HCT116 (cell line): ENCODE measurements at places on chromosomes 4 and X. TPM values are rescaled to one million over a fixed set of nuclear protein-coding genes. Genes with fewer than 3 reads are reported as not detected.

The MAOB gene
- total RNA-seq = 28.2 TPM

The CXCL6 gene
- total RNA-seq = not detected

DNA sequence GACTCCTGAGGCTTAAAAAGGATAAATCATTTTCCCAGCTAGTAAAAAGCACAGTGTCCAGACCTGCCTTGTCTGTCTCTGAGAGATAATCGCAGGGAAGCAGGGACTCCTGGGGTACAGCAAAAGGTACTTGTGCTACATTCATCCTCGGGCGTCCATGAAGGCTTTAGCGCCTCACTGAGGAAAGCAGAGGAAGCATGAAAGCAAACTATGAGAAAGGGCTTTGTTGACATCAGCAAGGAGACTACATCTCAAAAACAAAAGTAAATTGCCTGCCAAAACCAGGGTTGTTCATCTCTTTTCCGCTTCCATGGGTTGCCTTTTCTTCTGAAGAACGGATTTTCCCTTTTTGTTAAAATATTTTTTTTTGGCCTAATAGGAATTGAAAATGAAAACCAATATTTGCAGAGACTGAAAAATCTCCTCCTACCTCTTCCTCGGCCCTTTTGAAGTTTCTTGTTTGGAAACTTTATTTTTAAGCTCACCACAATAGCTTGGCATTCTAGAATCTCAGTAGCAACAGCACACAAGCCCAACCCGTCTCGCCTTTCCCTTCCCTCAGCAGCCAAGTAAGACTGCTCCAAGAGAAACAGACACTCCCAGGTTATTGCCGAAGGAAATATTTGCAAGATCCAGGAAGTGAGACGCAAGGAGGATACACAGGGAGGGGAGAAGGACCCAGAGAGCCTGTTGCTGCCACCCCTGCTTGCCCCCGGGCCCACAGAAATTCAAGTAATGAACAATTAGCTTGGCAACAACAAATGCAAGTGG lies 148.3 kb upstream of the DGKK start:
- no peak overlapping the region for H3K4me3 ChIP-seq
- no peaks in the 10 kb centered on the region for H3K36me3 ChIP-seq
- H3K4me1 ChIP-seq = no peaks in the 10 kb centered on the region
- H3K27ac ChIP-seq = no peak overlapping the region

DNA sequence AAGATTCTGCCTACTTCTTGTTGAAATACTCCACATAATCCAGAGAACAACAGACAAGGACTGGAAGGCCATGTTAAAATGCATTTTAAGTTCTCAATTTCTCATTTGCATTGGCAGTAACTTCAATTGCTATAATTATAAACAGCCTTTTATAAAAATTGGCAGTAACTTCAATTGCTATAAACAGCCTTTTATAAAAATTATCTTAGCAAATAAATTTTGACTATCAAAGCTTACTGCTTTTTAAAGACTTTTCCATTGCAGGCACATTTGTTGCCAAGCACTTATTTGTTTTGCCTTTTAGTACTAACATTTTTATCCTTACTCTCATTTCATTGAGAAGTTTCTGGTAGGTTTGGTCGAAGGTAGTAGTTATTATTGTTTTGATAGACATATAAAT lies 17.8 kb downstream of the SCFD2 start:
- no peaks in the 10 kb centered on the region for H3K27me3 ChIP-seq
- no peaks in the 10 kb centered on the region for H3K4me1 ChIP-seq
- no peak for DNase-seq
- no peak overlapping the region for H3K27ac ChIP-seq
- H3K4me3 ChIP-seq = no peak overlapping the region

DNA sequence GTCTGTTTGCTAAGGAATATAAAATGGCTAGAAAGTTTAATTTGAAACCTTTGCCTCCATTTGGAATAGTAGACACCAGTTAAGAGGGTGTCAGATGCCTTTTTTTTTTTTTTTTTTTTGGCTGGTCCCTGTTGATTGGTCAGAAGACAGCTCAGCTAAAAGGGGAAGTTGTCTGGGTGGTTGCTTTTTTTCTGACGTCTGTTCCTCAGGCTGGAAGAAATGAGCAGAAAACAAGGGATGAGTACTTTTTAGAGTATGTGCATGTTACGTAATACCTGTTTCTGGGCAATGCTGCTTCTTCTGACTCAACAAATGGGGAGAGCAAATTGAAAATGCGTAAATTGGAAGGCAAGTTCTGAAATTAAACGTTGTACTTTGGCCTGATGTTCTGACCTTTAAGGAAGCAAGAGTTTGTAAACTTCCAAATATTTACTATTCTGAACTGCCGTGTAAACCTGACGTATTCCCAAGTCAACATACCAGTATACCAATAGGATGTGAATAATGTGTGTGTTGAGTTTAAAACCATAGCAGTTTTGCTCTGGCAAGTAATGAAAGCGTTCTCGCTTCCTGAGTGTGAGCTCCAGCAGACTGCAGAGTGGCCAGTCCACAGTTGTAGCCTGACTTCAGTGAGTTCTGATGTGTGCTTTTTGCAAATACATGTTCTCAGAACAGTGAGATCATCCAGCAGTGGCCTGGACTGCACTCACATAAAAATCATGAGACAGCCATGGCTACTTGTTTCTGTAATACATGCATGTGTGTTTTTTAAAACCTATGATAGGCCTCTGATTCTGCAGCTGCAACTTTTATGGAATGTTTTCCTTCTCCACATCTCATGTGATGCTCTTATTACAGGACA lies 1.7 kb downstream of the SAT1 start:
- peaks cover 58% of the 10 kb centered on the region for H3K4me1 ChIP-seq
- H3K4me3 ChIP-seq = peak overlapping the region; percentile 74
- H3K27me3 ChIP-seq = no peaks in the 10 kb centered on the region
- peaks cover 17% of the 10 kb centered on the region for H3K36me3 ChIP-seq
- H3K27ac ChIP-seq = peak overlapping the region; percentile 78
- no peak for DNase-seq

DNA sequence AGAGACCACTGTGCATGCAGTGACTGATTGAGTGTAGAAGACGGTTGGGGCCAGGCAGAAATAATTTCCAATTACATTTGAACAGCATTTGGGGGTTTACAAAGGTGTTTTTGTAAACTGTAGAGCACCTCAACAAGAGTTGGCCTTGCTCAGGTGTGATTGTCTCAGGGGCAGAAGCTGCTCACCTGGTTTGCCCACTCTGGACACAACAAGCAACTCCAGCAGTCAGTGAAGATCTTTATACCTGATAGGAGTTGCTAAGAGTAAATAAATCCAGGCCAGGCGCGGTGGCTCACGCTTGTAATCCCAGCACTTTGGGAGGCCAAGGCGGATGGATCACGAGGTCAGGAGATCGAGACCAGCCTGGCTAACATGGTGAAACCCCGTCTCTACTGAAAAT lies 221.3 kb downstream of the RAB28 start:
- H3K4me3 ChIP-seq = no peak overlapping the region
- no peaks in the 10 kb centered on the region for H3K27me3 ChIP-seq
- H3K36me3 ChIP-seq = no peaks in the 10 kb centered on the region
- H3K4me1 ChIP-seq = no peaks in the 10 kb centered on the region
- H3K27ac ChIP-seq = no peak overlapping the region
- no peak for DNase-seq

DNA sequence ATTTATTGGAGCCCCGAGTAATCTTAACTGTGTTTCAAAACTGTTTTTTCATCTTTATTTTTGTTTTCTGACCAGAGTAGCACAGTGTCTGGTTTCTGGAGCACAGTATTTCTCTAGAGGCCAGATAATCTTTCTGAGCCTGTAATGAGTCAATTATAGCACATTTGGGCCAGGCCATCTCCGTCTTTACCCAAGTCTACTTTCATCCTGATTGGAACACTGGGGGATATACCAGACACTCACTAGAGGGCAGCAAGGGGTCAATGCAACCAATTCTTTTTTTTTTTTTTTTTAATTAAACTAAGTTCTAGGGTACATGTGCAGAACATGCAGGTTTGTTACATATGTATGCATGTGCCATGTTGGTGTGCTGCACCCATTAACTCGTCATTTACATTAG lies 282.0 kb downstream of the ARHGAP24 start:
- no peak for DNase-seq
- no peaks in the 10 kb centered on the region for H3K27me3 ChIP-seq
- H3K4me3 ChIP-seq = no peak overlapping the region

DNA sequence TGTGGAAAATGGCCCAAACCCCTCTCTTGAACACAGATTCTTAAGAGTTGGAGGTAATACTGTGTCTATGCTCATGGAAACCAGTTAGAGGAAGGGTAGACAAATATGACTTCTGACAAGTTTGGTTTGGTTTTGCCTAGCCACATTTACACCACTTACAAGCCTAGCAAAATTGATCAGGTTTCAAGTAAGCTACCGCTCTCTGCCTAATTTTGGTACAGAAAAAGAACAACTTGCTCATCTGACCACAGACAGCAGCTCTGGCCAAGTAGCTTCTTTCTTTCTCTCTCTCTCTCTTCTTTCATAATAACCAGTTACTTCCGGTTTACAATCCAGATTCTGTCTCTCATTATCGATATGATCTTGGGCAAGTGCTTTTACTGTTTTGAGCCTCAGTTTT lies 260.0 kb downstream of the GLUD2 start:
- no peaks in the 10 kb centered on the region for H3K36me3 ChIP-seq
- no peak overlapping the region for H3K27ac ChIP-seq
- H3K27me3 ChIP-seq = no peaks in the 10 kb centered on the region
- H3K4me1 ChIP-seq = no peaks in the 10 kb centered on the region
- no peak for DNase-seq

- H3K27ac ChIP-seq = no peak overlapping the region
- DNase-seq = no peak
- no peak overlapping the region for H3K4me3 ChIP-seq
- H3K4me1 ChIP-seq = no peaks in the 10 kb centered on the region
- no peaks in the 10 kb centered on the region for H3K27me3 ChIP-seq
Observed at GRCh38 chrX:13265111-13265510, 54.7 kb downstream of the ATXN3L start.

DNA sequence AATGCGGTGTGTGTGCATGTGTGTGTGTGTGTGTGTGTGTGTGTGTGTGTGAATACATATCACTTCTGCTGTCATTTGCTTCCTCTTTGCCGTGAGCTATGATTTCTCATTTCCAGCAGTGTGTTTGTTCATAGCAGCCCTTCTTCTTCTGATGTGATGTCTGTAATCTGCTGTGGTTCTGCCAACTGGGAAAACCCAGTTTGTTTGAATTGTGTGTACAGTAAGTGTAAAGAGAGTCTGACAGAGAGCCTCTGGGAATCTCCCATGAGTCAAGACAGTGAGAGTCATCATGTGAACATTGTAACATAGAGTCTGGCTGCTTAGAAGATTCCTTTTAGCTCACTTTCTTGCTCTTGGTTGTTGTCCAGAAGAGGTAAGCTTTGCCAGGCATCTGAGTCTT lies 8.4 kb upstream of the NWD2 start:
- no peak for DNase-seq
- H3K4me1 ChIP-seq = no peaks in the 10 kb centered on the region
- H3K27ac ChIP-seq = no peak overlapping the region
- no peaks in the 10 kb centered on the region for H3K36me3 ChIP-seq
